Stimulated activated CD4-positive, alpha-beta T cell treated with anti-CD3 and anti-CD28 coated beads, TNF-alpha, amount 100 ng/mL, for 4 hours (primary cell): ENCODE measurements at places on chromosomes 2 and 18.

DNA sequence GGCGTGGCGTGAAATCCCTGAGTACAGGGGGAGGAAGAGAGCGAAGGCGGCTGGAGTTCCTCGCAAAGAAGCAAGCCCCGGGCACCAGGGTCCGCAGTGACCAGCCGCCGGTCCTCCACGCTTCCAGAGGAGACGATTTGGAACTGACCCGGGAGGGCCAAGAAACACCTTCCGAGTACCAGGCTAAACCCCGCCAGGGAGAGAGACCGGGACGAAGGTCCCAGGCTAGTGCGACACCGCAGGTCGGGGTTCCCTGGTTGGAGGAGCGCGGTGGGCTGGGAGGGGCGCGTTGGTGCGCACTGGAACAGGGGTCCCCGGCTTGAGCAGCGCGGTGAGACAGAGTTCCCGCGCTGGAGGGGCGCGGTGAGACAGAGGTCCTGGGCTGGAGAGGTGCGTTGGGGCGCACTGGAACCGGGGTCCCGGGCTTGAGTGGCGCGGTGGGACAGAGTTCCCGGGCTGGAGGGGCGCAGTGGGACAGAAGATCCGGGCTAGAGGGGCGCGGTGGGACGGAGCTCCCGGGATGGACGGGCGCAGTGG is 901 bp downstream of the WDFY1 start:
- no peak for DNase-seq

- no peak for DNase-seq
Measured at GRCh38 chr18:39681061-39681460, 2115.5 kb upstream of the CELF4 start.

- no peak for DNase-seq
Measured at GRCh38 chr2:216363221-216363620, 9.1 kb downstream of the MARCHF4 start.

DNA sequence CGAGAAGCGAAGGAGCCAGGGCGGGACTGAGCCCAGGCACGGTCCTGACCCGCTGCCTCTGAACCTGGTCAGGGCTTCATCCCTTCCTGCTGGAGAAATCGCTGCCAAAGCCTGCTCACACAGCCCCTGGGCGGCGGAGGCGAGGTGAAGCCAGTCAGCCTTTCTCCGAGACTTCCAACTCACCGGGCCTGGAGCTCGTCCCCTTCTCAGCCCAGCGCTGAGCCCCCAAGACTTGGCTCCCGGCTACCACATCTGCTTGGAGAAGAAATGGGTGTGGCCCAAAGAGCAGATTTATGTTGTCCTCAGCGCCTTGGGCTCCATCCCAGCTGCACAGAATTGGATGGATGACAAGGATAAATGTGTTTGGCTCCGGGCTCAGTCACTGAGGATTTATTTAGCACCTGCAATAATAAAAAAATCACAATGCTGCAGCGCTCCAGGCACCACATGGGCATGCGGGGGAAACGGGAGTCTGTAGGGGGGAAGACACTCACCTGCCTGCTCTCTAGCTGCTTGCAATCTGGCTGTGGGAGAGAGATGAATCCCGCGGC is 64.9 kb downstream of the ACTR2 start:
- no peak for DNase-seq

DNA sequence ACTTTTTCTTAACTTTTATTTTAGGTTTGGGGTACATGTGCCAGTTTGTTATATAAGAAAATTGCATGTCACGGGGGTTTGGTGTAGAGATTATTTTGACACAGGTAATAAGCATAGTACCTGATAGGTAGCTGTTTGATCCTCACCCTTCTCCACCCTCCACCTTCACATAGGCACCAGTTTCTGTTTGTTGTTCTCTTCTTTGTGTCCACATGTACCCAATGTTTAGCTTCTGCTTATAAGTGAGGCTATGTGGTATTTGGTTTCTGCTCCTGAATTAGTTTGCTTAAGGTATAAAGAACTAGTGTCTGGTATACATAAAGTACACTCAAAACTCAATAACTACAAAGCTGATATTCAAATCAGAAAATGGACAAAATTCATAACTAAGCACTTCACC is 654.6 kb upstream of the LINC00305 start:
- no peak for DNase-seq

- no peak for DNase-seq
Measured at GRCh38 chr18:51162617-51163016, 34.9 kb downstream of the MEX3C start.

- no peak for DNase-seq
Measured at GRCh38 chr18:76376225-76376624, 118.8 kb downstream of the ZNF516 start.

GRCh38 chr2:59920961-59921360 is 632.5 kb downstream of the BCL11A start:
- no peak for DNase-seq

DNA sequence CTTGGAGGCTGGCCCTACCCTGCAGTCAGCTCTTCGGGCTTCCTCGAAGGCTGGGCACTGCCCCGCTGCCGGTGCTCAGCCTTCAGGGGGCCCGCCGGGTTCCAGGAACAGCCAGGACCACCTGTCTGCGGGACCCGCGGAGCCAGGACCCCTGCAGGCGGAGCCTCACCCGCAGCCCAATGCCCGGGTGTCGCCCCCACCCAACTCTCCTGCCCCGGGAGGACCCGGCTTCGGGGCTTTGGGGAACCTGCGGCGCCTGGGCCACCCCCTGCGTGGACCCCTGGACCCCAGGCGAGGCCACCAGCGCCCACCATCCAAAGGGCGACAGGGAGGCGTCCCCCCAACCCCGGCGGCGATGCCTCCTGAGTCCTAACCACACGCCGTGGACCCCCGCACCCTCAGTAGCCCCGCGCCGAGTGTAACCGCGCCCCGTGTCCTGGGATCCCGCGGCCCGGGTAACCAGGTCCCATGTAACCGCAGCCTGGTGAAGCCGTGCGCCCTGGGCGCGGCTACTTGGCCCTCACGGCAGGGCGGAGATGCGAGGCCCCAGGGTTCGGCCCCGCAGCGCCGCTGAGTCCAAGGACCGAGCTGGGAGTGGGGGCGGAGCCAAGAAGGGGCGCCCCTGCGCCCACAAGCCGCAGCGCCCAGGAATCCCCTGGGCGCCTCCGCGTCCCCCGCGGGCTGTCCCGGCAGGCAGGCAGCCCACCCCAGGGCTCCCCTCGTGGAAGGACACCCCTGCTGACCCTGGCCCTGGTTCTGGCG is 11.0 kb upstream of the UBE2F start:
- no peak for DNase-seq

DNA sequence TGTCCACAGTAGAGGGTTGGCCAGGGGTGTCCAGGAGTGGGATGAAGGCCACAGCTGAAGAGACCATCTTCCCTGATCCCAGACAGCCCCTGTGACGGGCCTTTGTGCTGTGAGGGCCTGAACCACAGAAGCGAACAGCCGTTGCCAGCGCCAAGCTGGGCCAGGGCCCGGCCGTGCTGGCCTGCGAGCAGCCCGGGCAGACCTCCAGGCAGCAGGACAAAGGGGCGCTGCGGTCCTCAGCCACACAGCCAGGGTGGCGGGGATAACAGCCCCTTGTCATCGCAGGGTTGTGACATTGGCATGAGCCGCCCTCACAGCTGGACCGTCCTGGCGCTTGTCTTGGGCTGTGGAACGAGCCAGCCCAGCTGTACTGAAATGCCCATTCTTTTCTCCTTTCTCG is 161.1 kb downstream of the FAM210A start:
- no peak for DNase-seq
